ENCODE measurements at places on chromosomes 3 and 15. TPM values are rescaled to one million over a fixed set of nuclear protein-coding genes. Genes with fewer than 3 reads are reported as not detected.

SGO1 gene
- 6.7 TPM for total RNA-seq

ALAS1 gene
- 28.3 TPM for total RNA-seq

HACD2 gene
- 30.7 TPM for total RNA-seq

DUOXA1 gene
- 0.74 TPM for total RNA-seq

CNTN6 gene
- total RNA-seq = not detected

NEK11 gene
- 5.7 TPM for total RNA-seq

ACAN gene
- not detected for total RNA-seq

PLCH1 gene
- total RNA-seq = 0.27 TPM

RTP4 gene
- 8.2 TPM for total RNA-seq

Data from B cell (primary cell).